Activated CD4-positive, alpha-beta memory T cell treated with anti-CD3 and anti-CD28 coated beads for 36 hours (primary cell): ENCODE measurements at places on chromosomes 7 and 10. TPM values are rescaled to one million over a fixed set of nuclear protein-coding genes. Genes with fewer than 3 reads are reported as not detected.
A peak's percentile ranks its signal among the peaks of the same experiment; 100 is the strongest.

C1GALT1 gene
- 36.7 TPM for total RNA-seq

GRCh38 chr10:132689721-132690360 lies 96.1 kb downstream of the NKX6-2 start:
- H3K4me1 ChIP-seq, result peaks cover 5% of the 10 kb centered on the region
- H3K36me3 ChIP-seq, result peaks cover 14% of the 10 kb centered on the region
- no peak overlapping the region for H3K4me3 ChIP-seq
- H3K27ac ChIP-seq, result no peak overlapping the region

DNA sequence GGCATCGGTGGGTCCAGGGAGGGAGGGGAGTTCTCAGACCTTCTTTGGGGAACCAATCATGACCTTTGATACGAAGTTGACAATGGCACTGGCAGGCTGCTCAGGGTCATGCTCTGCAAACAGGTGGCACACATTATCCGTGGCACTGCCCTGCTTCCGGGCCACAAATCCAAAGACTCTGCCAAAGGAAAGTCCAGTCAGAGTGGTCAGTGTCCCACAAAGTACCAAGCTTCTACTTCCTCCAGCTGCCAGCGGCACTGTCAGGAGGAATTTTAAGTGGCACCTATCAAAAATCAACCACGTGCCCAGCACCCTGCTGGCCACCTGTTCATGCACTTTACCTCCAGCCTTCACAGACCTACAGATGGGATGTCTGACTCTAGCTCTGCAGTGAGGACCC lies 303.9 kb downstream of the TNS3 start:
- DNase-seq, result no peak
- H3K4me3 ChIP-seq, result no peak overlapping the region
- H3K4me1 ChIP-seq, result no peaks in the 10 kb centered on the region

COL26A1 gene
- not detected for total RNA-seq

CCDC6 gene
- total RNA-seq, result 51.5 TPM

DNA sequence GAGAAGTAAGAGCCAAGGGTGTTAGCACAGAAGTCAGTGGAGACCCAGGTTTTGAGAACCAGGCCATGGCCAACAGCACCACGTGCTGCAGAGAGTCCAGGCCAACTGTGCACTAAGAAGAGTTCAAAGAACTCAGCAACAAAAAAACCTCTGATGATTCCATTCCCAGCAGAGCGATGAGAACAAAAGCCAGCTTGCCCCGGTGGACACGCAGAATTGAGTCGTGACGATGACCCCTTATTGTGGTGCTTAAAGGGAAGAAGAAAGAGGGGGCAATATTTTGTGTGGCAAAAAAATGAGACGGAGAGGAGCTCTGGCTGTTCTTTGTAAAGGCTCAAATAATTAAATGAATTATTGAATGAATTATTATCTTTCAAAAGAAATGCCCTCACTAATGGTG lies 468.3 kb upstream of the AUTS2 start:
- H3K27me3 ChIP-seq, result no peaks in the 10 kb centered on the region
- no peak for DNase-seq
- H3K36me3 ChIP-seq, result no peaks in the 10 kb centered on the region
- H3K4me1 ChIP-seq, result no peaks in the 10 kb centered on the region
- H3K4me3 ChIP-seq, result no peak overlapping the region

DNA sequence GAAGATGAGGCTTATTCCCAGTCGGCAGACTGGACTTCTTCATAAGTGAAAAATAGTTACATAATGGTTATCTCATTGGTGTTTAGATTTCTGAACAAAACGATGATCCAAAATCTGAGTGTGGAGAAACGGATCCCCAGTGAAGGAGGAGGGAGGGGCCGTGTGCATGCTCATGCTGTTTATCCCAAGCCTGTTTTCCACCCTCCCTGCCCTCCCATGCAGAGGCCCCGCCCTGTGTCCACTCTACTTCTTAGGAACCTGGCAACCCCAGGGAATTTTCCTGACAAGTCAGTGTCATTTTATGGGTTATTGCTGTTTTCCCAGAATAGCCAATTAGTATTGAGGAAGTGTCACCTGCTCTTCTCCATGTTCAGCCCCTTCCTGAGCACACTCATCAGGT lies 174.0 kb downstream of the CELF2 start:
- peaks cover 68% of the 10 kb centered on the region for H3K36me3 ChIP-seq
- H3K4me1 ChIP-seq, result peaks cover 95% of the 10 kb centered on the region
- no peaks in the 10 kb centered on the region for H3K27me3 ChIP-seq
- peak overlapping the region; percentile 89 for H3K27ac ChIP-seq
- no peak overlapping the region for H3K4me3 ChIP-seq
- no peak for DNase-seq

GRCh38 chr10:33341637-33342036 lies 7.2 kb upstream of the NRP1 start:
- peaks cover 2% of the 10 kb centered on the region for H3K36me3 ChIP-seq
- H3K4me3 ChIP-seq, result no peak overlapping the region
- no peak overlapping the region for H3K27ac ChIP-seq
- no peak for DNase-seq

DDC gene
- not detected for total RNA-seq

PNLIPRP2 gene
- not detected for total RNA-seq

- H3K36me3 ChIP-seq, result peaks cover 37% of the 10 kb centered on the region
- H3K27ac ChIP-seq, result no peak overlapping the region
- H3K4me1 ChIP-seq, result peaks cover 41% of the 10 kb centered on the region
- no peak for DNase-seq
- peak overlapping the region; percentile 77 for H3K4me3 ChIP-seq
- no peaks in the 10 kb centered on the region for H3K27me3 ChIP-seq
These were observed 2.0 kb downstream of the DBF4 start for GRCh38 chr7:87878208-87878735.

GRCh38 chr10:81900989-81901388 lies 26.0 kb downstream of the NRG3 start:
- no peaks in the 10 kb centered on the region for H3K4me1 ChIP-seq
- H3K27ac ChIP-seq, result no peak overlapping the region
- H3K36me3 ChIP-seq, result no peaks in the 10 kb centered on the region
- DNase-seq, result no peak
- no peak overlapping the region for H3K4me3 ChIP-seq

SMKR1 gene
- total RNA-seq, result 1.5 TPM

- H3K4me1 ChIP-seq, result peaks cover 60% of the 10 kb centered on the region
- H3K27ac ChIP-seq, result no peak overlapping the region
- no peaks in the 10 kb centered on the region for H3K27me3 ChIP-seq
- no peak for DNase-seq
These were observed 4.4 kb downstream of the WASL start for GRCh38 chr7:123744416-123744815.

AMPH gene
- total RNA-seq, result not detected

- DNase-seq, result peak; percentile 23
- no peaks in the 10 kb centered on the region for H3K36me3 ChIP-seq
- peaks cover 31% of the 10 kb centered on the region for H3K27me3 ChIP-seq
- peak within 1 kb of the TSS; percentile 66 for H3K4me3 ChIP-seq
These were observed at the start of gene ALOX5 for GRCh38 chr10:45373576-45374349. Gene ALOX5 (plus strand): TSS chr10:45374216. CDS start chr10:45374280, 64 bp downstream.
